ENCODE measurements at places on chromosomes 13 and 19.

DNA sequence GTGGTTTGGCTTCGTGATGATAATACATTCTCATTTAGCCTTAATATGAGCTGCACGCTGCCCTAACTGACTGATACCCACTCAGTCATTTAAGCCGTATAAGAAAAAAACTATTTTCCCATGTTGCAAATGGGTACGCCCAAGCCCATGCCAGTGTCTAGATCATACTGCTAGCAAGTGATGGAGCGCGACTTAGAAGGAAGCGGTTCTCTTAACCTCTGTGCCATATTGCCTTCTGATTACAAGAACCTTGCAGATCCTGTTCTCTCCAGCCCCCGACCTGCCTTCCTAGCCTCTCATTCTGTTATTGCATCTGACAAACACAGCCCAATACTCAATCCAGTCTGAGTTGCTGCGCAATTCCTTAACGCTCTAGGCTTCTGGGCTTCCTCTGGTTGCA lies 603 bp downstream of the GPALPP1 start:
- DNase-seq: no peak

- no peak for DNase-seq
Observed at GRCh38 chr13:41502673-41503072, 45.3 kb downstream of the RGCC start.

- no peak for DNase-seq
Observed at GRCh38 chr13:90416938-90417337, 930.5 kb upstream of the MIR17HG start.

- DNase-seq: no peak
Observed at GRCh38 chr19:51719251-51719988, 4.4 kb downstream of the HAS1 start.

DNA sequence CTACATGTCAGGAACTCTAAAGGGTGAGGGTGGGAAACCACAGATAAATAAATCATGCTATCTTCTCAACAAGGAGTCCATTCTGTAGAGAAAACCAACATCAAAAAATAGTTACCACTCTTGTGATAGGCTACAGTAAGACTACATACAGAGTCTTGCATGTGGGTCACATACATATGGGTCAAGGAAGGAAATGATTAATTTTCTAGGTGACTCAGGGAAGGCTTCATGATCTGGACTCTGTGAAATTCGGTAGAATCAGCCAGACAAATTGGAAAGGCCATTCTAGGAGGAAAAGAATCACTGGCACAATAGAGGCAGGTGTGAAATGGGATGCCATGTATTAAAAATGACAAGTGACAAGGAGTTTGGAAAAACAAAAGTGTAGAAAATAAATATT lies 638.9 kb downstream of the LIG4 start:
- DNase-seq: no peak

- no peak for DNase-seq
Observed at GRCh38 chr13:21897161-21897560, 226.3 kb downstream of the FGF9 start.

- DNase-seq: no peak
Observed at GRCh38 chr13:74084375-74084935, 49.7 kb downstream of the KLF12 start.

GRCh38 chr13:106986033-106986484 lies 418.1 kb upstream of the ARGLU1 start:
- no peak for DNase-seq

GRCh38 chr19:8113017-8113416 lies 36.4 kb downstream of the FBN3 start:
- no peak for DNase-seq

DNA sequence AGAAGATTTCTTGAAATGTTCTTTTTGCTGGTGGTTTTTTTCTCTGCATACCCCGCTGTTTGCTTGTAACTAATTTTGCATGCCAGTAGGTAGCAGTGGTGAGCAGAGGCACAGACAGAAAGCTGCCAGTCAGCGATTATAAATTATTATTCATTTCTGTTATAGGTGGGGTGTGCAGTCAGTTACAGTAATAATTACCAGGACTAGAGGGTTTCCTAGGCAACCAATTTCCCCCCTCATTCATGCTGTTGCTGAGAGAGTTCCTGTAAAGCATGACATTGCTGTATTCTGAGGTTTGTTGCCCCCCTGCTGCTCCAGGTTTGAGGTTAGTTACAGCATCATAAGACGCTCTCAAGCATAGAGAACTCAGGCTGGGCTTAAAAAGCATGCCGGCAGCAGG lies 104.5 kb downstream of the URI1 start:
- no peak for DNase-seq

- no peak for DNase-seq
Observed at GRCh38 chr19:12833418-12833737, 1.0 kb downstream of the RTBDN start.

GRCh38 chr13:50386541-50387050 lies 371.4 kb downstream of the KCNRG start:
- no peak for DNase-seq

GRCh38 chr19:403221-404027 lies 5.5 kb downstream of the C2CD4C start:
- DNase-seq: no peak

- no peak for DNase-seq
Observed at GRCh38 chr13:48184260-48184659, 48.7 kb upstream of the ITM2B start.

- DNase-seq: no peak
Observed at GRCh38 chr19:5686326-5686646, 3.8 kb upstream of the RPL36 start.

GRCh38 chr19:30349131-30349730 lies 23.0 kb upstream of the ZNF536 start:
- DNase-seq: no peak

DNA sequence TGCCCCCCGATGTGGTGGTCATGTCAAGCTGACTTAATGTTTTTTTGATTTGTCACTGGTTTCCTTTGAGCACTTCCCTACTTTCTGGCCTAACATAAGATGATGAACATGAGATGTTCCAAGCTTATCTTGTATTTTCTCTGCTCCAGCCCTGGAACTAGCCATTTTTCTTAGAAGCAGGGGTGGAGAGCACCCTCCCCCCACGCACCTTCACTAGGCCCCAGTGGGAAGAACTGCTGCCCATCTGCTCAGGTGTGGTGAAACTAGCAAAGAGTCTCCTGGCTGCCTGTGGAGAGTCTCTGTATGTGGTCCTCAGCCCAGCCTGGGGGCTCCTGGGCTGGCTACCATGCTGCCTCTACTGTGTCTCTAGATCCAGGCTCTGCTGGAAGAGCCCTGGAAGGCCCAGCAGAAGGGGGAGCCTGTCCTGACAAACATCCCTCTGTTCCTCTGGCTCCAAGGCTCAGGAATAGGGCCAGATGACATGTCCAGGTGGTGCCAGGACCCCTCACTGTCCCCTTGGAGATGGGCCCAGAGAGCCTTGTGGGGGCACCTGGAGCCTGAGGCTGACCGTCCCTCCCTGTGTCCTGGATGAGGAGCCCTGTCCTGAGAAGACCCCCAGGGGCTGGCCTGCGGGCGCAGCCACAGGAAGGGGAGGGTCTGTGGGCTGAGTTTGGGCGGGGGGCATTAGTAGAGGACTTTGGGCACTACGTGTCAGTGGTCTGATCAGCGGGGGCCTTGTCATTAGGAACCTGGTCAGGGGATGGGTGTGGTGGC lies 4.8 kb upstream of the ZNF14 start:
- DNase-seq: no peak

DNA sequence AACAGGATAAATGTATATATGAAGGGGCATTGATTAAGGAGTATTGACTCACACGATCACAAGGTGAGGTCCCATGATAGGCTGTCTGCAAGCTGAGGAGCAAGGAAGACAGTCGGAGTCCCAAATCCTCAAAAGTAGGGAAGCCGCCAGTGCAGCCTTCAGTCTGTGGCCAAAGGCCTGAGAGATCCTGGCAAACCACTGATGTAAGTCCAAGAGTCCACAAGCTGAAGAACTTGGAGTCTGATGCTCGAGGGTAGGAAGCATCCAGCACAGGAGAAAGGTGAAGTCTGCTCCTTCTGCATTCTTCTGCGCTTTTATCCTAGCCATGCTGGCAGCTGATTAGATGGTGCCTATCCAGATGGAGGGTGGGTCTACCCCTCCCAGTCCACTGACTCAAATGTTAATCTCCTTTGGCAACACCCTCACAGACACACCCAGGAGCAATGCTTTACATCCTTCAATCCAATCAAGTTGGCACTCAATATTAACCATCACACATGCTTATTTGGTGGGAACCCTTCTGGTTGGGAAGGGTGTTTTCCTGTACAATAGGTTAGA lies 55.1 kb downstream of the SLAIN1 start:
- no peak for DNase-seq

DNA sequence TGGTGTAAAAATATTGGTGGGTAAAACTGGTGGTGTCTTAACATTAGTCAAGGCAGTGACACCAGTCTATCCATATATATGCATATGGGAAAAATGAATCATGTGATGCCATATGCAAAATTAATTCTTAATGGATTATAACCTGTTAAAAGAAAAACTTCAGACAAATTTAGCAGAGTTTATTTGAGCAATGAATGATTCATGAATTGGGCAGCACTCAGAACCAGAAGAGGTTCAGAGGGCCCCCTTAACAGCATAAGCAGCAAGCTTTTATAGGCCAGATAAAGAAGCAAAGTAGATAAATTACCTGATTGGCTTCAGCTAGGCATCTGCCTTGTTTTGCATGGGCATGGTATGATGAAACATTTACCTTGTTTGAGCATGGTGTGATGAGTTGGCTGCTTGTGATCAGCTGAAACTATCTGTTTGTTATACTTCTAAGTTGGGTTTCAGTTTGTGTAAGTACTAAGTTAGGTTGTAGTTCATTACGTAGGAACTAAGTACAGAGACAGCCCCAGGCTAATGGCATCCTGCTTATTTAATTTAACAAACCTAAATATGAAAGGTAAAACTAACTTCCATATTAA lies 66.6 kb downstream of the DNAJC15 start:
- no peak for DNase-seq
